ENCODE measurements at places on chromosomes 7 and 10. TPM values are rescaled to one million over a fixed set of nuclear protein-coding genes. Genes with fewer than 3 reads are reported as not detected.

- no peak for DNase-seq
Observed at GRCh38 chr7:96299496-96299895, 22.4 kb downstream of the SLC25A13 start.

DNA sequence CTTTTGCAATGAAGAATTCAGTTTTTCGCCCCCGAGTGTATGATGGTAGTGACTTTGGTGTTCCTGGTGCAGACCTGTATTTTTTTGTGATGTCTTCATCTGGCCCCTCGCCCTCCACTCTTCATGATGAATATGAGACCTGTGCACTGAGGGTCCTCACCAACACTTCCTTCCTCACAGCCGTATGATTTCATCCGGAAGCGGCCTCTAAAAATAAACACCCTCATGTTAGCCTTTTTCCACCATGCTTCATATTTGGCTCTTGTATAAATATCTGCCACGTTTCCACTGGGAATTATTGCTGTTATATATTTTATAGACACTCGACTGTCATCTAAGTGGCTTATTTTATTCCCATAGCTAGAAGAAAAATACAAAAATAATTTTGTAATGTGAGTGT is 160.4 kb downstream of the MGMT start:
- DNase-seq: no peak

DNA sequence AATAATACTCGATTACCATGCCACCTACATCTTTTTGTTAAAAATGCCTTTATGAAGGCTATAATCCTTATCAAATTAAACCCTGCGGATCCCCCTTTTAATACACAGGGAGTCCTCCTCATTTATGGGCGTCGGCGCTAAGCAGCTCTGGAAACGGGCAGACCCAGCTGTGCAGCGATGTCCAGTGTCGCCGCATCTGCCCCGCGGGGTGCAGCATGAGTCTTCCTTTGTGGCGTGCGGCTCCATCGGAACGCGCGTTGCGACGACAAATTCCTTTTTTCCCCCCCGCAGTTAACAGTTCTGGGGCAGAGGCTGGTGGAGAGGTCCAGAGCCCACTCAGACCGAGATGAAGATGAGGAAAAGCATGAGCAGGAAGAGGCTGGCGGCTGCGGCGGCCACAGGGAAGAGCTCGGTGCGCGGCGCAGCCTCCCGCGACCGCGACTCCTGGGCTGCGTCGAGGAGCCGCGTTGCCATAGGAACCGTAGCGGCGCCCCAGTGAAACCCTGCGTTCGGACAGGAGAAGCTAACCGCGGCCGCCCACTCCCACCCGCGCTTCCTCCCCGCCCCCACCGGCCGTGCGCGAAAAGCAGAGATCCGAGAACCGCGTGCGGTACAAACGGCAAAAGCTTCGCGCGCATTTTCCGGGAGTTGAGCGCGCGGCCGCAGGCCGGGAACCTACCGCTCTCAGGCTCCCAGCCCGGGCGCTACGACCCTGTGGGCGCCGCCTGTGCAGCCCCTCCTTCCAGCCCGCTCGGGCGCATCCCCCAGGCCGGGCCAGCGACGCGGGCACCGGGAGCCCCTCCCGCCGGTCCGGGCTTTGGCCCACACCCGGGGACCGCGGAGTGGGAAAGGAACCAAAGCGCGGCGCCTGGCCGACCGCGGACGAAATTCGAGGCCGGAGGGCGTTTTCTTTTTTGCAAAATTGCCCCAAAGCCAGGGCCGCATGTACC is 130.6 kb downstream of the SPAG6 start:
- DNase-seq: no peak

- no peak for DNase-seq
Observed at GRCh38 chr10:119942973-119943372, 50.4 kb downstream of the SEC23IP start.

- DNase-seq: no peak
Observed at GRCh38 chr7:28096713-28097112, 83.9 kb downstream of the JAZF1 start.

GRCh38 chr7:117200786-117201458 is 121.9 kb downstream of the WNT2 start:
- DNase-seq: no peak

DNA sequence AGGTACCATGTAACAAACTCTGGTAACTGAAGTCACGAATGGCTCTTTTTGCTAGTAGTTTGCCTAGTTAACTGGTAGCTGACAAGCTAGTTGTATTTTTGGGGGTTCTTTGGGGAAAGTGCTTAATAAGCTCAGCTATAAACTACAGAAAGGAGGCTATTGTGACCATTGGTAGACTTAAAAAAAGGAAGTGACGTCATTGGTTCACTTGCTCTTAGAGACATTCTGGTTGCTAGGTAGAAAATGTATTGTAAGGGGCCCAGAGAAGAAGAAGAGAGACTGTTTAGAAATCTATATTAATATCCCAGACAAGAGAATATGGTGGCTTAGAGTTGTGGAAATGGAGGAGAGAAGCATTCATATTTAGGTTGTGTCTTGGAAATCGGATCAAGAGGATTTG is 103.0 kb downstream of the NXPH1 start:
- DNase-seq: no peak

DNA sequence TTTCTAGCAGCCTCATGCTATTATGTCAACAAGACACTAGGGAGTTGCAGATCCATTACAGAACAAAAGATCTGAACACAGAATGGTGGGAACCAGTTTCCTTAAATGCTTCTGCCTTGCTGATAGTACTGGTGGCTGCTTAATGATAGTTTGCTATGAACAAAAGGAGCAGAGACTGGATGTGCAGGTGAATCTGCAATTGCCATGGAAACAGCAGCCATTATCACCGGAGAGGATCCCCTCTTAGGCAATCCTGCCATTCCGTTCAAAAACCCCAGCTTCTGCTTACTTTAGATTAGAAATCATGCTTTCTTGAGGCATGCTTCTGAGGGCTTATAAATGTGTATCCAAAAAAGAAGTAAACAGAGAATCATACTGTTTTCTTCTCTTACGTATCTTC is 80.0 kb upstream of the PRKAR2B start:
- DNase-seq: no peak

DNA sequence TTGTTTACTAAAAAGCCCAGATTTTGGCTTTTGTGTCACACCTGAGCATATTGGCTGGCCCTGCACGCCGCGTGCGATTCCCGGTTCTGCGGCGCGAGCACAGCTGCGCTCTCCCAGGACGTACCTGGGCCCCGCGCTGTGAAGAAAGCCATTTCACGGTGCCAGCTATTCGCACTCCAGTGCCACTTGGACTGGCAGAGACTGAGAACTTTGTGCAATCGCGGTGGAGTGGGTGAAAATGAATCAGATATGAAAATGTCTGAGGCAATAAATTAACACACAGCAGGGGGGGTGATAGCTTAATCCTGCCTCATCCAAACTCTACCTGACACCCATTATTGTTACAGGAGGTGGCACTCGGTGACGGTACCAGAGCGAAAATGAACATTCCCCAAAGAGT is 330.1 kb upstream of the MGMT start:
- no peak for DNase-seq

- DNase-seq: no peak
Observed at GRCh38 chr10:78963074-78964034, 105.4 kb upstream of the ZMIZ1 start.

GRCh38 chr10:97828721-97829120 is 20.9 kb upstream of the GOLGA7B start:
- no peak for DNase-seq

DNA sequence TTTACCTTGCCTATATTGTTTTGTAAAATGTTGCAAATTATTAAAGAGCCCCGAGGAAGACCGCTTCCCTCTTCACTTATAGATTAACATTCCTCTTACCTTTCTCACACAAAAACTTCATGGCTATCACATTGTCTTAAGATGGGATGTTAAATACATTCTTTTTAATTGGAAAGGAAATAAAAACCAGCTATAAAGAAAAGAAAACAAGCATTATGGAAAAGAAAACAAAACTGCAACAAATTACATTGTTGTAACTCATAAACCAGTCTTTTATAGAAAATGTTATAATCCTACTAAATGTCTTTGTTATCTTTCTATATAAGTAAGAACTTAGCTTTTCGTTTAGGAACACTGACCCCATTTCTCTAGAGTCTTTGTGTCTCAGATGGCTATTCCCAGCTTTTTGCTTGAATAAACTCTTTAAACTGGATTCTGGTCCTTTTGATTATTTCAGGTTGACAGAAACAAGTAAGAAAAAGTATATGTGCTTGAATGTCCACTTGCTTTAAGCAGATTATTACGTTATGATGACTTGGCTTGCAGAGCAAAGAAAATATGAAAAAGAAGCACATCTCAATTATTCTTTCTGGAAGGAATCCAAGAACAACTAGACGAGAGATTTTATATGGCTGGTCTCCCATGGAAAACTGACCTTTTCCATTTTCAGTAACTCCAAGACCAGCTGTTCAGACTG is 128.2 kb downstream of the AKR1D1 start:
- no peak for DNase-seq

DNA sequence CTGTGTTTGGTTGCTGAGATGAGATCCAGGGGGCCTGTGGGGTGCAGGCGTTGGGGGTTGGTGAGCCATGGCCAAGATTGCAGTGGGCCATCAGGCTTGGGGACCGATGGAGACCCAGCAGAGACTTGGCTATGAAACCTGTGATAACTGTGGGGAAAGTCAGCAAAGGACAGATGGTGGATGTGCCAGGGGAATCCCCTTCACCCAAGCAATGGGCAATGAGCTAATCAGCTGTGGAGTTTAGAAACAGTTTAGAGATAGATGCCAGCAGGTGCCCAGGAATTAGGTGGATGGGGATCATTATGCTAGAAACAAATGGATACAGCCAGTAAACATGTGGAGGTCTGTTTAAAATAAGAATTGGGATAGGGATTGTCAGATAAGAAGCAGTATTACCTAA is 151.4 kb upstream of the FERD3L start:
- DNase-seq: no peak

DNA sequence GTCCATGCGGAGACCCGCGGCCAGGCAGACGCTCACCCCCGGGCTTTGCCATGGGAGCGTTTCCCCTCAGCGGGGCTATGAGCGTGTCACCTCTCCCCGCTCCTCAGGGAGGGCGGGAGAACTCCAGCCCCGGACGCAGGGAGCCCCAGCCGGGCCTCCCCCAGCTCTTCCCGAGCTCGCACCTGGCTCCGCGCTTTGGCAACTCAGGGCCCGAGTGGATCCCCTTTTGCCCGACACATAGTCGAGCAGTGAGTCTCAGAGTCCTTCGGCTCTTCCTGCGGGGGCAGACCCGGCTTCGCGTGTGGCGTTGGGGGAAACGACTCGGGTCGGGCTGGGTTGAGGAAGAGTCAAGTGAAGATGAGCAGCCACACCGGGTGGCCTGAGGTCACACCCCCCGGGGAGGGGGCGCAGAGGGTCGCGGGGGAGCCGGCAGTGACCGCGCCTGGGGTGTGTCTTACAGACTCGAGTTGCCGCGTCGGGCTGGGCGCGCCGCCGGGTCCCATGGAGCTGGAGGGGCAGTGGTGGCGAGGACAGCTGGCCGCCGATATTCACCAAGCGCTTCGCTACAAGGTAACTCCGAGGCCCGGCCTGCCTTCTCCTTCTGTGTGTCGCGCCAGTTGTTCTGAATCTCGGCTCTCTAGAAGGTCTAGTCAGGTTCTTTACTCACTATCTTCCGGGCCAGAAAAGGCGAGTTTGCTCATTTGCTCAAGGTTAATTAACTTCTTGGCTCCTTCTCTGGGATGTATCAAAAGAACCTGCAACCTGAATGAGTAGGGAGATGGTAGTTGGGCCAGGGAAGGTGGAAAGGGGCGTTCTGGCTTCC is 721 bp downstream of the CCNJ start:
- DNase-seq: no peak

GRCh38 chr10:58360412-58361004 is 24.7 kb upstream of the TFAM start:
- DNase-seq: no peak

Gene CABCOCO1
- polyA plus RNA-seq: 3.0 TPM

Gene PRLHR
- polyA plus RNA-seq: not detected

Gene CPED1
- 18.3 TPM for polyA plus RNA-seq

Gene CRYGN
- polyA plus RNA-seq: 0.10 TPM

Gene GNAI1
- polyA plus RNA-seq: 51.6 TPM

Gene ANXA8L1
- polyA plus RNA-seq: 0.54 TPM

Gene MET
- polyA plus RNA-seq: 68.3 TPM

Gene ITIH2
- polyA plus RNA-seq: not detected

Gene LIPM
- not detected for polyA plus RNA-seq

Gene MALRD1
- polyA plus RNA-seq: not detected

Gene FZD8
- 0.31 TPM for polyA plus RNA-seq

Gene PRKCQ
- polyA plus RNA-seq: 0.06 TPM

Gene LBX1
- polyA plus RNA-seq: not detected

Gene GRB10
- 8.5 TPM for polyA plus RNA-seq
